Activated T-cell treated with anti-CD3 and anti-CD28 coated beads, Interleukin-2, amount 50 U/mL, for 1 hour (primary cell): ENCODE measurements at places on chromosomes 16 and 17.

GRCh38 chr16:31221357-31222160 is 4.6 kb upstream of the PYDC1 start:
- DNase-seq: no peak

DNA sequence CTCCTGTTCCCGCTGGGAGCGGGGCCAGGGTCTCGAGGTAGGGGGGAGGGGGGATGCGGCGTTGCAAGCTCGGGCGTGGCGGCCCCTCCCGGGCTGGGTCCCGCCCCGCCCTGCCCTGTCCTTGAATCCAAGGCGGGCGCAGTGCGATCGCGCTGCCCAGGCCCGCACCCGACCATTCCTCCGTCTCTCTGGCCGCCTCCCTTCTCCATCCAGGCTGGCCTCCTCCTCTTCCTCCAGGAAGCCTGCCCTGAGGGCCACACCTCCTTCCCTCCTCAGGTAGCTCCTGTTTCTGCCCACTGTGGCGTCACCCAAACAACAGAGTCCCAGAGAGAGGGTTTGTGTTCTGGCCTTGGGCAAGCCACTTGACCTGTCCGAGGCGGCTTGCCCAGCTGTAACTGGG is 43.0 kb upstream of the TAC4 start:
- no peak for DNase-seq

DNA sequence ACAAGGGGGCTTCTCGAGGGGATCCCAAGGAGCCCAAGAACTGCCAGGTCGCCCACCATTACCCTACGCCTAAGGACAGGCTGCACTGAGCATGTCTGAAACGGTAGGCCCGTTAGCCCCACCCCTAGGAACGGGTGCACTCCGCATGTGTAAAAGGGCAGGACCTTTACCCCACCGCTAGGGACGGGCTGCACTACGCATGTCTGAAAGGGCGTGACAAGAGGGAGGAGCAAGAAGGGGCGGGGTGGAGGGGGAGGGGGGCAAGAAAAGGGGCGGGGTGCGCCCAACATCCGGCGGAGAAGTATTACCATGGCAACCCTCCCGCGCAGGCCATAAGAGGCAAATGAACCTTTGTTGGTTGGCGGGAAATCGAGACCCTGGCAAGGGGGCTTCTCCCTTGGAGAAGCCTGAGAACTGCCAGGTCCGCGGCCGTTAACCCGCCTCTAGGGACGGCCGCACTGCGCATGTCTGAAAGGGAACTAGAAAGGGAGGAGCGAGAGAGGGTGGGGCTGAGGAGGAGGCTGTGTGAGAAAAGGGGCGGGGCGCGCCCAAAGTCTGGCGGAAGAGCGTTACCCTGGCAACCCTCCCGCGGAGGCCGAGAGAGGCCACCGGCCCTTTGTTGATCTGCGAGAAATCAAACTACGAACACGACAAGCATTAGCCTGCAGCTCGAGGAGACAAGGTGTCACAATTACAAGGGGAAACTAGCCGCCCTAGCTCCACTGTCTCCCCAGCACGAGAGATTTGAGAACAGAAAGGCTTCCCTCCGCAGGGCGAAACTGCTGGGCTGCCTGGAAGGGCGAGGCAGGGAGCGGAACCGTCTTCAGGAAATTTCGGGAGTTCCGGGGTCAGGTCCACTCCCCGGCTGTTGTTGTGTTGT is 2046.8 kb downstream of the TP53TG3F start:
- no peak for DNase-seq

GRCh38 chr16:58853854-58854791 is 120.0 kb upstream of the GOT2 start:
- DNase-seq: no peak

- no peak for DNase-seq
These were observed 143.5 kb upstream of the HLF start for GRCh38 chr17:55121268-55121667.

DNA sequence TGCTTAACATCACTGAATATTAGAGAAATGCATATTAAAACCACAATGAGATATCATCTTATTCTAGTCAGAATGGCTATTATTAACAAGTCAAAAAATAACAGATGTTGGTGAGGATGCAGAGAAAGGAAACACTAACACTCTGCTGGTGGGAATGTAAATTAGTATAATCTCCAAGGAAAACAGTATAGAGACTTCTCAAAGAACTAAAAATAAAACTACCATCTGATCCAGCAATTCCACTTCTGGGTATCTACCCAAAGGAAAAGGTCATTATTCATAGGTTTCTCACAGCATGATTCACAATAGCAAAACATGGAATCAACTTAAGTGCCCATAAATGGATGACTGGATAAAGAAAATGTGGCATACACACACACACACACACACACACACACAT is 166.4 kb downstream of the CEP112 start:
- DNase-seq: no peak

GRCh38 chr16:80144191-80144590 is 396.6 kb upstream of the DYNLRB2 start:
- no peak for DNase-seq

DNA sequence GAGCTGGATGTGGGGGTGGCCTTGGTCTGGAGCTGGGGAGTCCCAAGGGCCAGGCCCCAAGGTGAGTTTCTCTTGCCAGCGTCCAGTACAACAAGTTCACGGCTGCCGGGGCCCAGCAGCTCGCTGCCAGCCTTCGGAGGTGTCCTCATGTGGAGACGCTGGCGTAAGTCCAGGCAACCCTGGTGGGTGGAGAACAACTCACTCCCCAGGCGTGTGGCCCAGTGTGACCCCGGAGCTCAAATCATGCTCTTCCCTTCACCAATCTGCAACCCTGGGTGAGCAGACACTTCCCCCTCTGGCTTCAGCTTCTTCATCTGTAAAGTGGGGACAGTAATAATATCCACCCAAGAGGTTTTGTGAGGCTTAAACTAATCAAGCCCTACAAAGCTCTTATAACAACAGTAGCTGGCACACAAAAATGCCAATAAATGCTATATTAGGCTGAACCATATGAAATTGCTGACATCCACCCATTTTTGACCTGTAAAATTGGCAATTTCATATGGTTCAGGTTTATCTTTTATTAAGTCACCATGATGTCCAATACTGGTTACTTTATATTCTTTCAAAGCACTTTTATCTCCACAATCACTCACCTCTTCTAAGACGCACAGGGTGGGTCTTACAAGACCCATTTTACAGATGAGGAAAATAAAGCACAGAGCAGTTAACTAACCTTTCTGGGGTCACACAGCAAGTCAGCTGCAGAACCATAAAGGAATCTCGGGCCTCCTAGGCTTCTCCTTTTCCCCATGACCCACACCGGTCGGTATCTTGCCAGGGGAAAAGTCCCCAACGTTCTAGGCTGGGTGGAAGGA is 19.7 kb downstream of the DEXI start:
- DNase-seq: no peak

DNA sequence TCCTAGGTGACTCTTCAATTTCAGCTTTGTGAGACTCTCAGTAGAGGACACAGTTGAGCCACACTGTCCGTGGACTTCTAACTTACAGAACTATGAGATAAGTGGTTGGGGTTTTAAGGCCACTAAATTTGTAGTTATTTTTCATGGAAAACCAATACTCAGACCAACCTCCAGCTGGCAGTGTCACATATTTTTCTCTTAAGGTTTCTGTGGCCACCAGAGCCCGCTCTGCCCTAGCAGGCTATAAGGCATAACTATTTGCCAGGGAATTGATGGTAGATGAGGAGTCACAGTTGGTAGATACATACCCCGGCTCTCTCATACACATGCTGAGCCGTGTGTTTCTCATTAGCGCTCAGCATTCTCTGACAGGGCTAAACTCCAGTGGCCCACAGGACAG is 336.8 kb upstream of the MON1B start:
- no peak for DNase-seq

- no peak for DNase-seq
These were observed 115.7 kb downstream of the MRTFB start for GRCh38 chr16:14186795-14187221.

DNA sequence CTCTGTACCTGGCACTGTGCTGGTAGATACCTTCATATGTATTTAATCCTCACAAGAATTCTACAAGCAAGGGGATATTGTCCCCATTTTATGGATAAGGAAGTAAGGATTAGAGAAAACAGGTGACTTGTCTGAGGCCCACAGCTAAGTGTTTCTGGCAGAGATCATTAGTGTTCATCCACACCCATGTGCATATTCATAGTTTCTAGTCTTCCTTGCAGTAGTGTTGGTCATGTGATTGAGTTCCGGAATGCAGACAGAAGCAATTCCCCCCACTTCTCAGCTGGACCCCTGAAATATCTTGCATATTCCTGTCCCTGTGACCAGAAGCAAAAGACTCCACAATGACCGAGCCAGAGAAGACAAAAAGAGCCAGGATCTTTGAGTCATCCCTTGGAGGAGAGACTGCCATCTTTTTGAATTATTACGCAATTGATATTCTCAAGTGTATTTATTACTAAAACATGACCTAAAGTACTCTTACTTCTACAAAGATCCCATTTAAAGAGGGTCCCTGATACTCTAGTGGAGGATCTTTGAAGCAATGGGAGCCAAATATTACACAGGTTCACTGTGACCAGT is 43.4 kb downstream of the SOX9 start:
- DNase-seq: no peak

- DNase-seq: peak; percentile 25
These were observed 932 bp upstream of the NFE2L1 start for GRCh38 chr17:48047113-48047740.

DNA sequence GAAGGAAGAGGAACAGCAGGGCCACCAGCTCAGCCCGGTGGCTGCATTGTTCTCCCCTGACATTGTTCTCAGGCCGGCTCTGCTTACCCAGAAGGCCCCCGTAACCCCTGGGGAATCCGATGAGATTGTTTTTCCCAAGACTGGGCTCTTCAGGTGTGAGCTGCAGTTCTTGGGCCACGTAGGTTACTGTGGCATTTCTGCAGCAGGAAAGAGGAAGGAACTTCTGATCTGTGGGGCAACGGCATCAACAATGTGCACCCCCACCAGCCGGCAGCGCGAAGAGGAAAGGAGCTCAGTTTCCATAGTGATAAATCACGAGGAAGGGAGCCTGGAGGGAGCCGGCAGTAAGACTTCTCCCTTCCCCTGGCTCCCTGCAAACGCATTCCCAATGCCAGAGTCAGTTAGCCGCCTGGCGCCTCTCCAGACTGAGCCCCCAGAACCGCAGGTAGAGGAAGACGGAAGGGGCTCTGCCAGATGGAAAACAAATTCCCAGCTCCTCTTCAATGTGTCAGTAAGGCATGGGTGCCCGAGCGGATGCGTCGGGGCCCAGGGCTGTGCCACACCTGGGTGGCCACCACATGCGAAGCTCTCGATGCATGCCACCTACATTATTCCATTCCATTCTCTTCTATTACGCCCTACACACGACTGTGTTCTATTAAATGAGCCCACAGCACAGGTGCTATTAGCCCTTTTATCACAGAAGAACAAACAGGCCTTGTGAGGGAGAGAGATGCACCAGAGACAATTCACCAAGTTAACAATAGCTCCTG is 21.5 kb upstream of the PECAM1 start:
- DNase-seq: no peak

DNA sequence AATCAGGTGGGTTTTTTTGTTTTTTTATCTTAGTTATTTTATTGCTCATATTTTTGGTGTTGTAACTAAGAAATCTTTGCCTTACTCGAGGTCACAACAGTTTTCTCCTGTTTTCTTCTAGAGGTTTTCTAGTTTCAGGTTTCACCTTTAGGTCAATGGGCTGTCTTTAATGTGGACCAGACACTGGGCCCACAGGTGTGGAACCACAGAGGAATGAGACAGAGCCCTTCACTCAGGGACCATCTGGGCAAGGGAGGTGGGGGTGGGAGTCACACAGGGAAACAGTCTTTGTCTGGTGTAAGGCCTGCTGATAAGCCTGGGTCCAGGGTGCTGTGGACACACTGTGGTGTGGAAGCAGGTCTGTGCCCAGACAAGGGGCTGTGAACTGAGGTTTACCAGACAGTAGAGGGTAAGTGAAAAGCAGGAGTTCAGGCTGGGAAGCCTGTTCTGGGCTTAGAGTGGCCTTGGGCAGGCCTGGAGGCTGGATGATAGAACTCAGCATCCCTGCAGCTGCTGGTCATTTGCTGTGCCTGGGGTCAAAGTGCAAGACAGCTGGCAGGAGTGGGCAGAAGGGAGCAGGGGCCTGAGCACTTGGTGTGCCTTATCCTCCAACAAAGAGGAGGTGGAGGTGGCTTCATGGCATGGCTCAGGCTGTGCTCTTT is 75.6 kb downstream of the SPECC1 start:
- no peak for DNase-seq

DNA sequence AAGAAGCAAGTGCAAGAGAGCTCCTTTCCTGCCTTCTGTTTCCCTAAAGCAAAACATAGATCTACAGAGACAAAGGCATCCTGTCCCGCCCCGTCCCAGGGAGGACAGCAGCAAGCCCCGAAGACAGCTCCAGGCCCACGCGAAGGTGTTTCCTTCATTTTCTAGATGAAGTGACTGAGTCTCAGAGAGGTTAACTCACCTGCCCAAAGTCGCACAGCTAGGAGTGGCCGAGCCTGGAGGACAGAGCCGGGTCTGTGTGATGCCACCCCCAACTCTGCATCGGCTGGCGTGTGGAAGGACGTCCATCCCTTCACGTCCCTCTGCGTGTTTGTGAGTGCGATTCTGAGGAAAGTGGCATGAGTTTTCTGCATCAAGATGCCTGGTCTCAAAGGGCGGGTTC is 187.2 kb upstream of the CHMP6 start:
- DNase-seq: peak; percentile 11

DNA sequence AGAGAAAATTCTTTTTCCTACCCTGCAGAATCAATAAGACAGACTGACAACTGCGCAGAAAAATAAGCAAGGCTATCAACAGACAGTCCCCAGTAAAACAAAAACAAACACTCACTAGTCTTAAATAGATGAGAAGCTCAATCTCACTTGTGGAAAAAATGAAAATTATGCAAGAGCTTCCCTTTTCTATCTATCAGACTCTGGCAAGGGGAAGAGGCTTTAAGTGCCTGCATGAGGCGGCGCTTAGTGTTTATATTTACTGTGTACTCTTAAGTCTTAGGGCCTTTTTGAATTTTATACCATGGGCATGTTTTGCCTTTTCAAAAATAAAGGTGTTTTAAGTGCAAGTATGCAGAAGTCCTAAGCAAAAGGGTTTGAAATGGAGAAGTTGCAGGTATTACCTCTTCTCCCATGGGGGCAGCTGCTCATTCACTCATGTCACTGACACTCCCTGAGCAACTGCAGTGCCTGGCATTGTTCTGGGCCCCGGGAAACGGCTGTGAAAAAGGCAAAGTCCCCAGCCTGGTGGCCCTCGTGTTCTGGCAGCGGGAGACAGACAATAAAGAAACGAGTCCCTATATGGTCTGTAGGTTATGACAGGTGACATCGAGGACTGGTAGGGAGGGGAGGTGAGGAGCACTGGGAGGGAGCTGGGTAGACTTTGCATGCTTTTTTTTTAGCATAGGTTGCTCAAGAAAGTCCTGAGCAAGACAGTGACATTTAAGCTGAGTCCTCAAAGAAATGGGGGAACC is 35.2 kb downstream of the HSBP1 start:
- DNase-seq: no peak

- no peak for DNase-seq
These were observed 921 bp downstream of the RND2 start for GRCh38 chr17:43025766-43026537.

- no peak for DNase-seq
These were observed 19.0 kb upstream of the XYLT2 start for GRCh38 chr17:50326831-50327364.

DNA sequence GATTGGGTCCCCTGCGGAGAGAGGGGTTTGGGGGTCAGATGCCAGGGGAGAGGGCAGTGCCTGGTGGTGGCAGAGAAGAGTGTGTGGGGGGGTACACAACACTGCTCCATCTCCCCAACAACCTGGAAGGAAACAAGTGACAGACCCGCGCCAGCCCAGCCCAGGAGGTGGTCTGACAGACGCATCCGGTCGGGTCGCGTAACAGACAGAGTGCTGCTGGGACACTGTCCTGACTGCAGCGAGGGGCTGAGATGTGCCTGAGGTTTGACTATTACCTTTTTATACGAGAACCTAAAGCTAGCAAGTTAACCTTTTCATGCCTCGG is 16.2 kb downstream of the UNC13D start:
- no peak for DNase-seq
